Breast epithelium (tissue), 4 donors: ENCODE measurements at places on chromosomes 1 and 21. TPM values are rescaled to one million over a fixed set of nuclear protein-coding genes. Genes with fewer than 3 reads are reported as not detected.
A peak's percentile ranks its signal among the peaks of the same experiment; 100 is the strongest.

- H3K27me3 ChIP-seq: peaks cover 29% of the 10 kb centered on the region
- H3K27ac ChIP-seq: peak overlapping the region; percentile 32
- peaks cover 4% of the 10 kb centered on the region for H3K4me1 ChIP-seq
- H3K36me3 ChIP-seq: no peaks in the 10 kb centered on the region
Observed at GRCh38 chr1:38047603-38048141, 1.1 kb upstream of the POU3F1 start.

DNA sequence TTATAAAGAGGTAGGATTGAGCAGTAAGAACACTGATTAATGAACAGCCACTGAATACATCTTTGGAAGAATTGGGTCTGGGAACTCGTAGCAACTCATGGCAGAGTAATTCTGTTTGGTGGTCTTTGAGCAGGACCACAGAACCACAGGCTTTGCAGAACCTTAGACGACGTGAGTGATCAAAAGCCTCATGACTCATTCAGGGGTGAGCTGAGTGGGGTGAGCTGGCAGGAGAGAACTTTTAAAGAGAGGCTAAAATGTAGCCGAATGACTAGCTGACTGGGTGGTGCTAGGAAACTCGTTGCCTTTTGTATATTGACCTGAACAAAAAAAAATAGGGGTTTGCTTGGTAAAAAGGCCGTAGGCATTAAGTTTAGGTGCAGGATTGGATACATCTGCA is 313.8 kb downstream of the TGFB2 start:
- H3K4me3 ChIP-seq: no peak overlapping the region
- no peaks in the 10 kb centered on the region for H3K4me1 ChIP-seq
- no peaks in the 10 kb centered on the region for H3K36me3 ChIP-seq
- no peaks in the 10 kb centered on the region for H3K27me3 ChIP-seq
- H3K27ac ChIP-seq: no peak overlapping the region

- H3K27me3 ChIP-seq: no peaks in the 10 kb centered on the region
- peaks cover 3% of the 10 kb centered on the region for H3K4me1 ChIP-seq
- no peak overlapping the region for H3K27ac ChIP-seq
- H3K36me3 ChIP-seq: no peaks in the 10 kb centered on the region
- H3K4me3 ChIP-seq: no peak overlapping the region
Observed at GRCh38 chr21:29320031-29320430, 21.3 kb downstream of the BACH1 start.

GRCh38 chr21:44614161-44614631 is 2.3 kb downstream of the KRTAP10-8 start:
- no peak overlapping the region for H3K4me3 ChIP-seq
- no peaks in the 10 kb centered on the region for H3K4me1 ChIP-seq
- no peaks in the 10 kb centered on the region for H3K27me3 ChIP-seq
- DNase-seq: no peak

The FCRL4 gene
- not detected for total RNA-seq

- DNase-seq: no peak
- no peaks in the 10 kb centered on the region for H3K27me3 ChIP-seq
- H3K36me3 ChIP-seq: no peaks in the 10 kb centered on the region
- H3K4me3 ChIP-seq: no peak overlapping the region
- no peak overlapping the region for H3K27ac ChIP-seq
Observed at GRCh38 chr1:164983023-164983650, 373.4 kb downstream of the LMX1A start.

DNA sequence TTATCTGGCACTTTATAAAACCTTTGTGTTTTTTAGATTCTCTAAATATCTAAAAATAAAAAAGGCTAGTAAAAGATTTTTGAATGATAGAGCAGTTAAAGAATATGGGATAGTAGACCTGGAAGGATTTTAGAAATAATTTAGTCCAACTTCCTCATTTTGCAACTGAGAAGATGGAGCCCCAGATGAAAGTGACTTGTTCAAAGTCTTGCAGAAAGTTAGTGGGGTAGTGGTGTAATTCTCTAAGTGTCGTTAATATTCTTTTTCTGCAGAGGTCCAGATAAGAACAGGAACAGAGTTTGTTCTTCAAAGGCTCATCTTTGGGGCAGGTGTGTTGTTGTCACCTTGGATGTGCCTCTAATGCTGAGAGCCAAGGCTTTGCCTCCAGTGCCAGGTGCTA is 159.5 kb downstream of the DISC1 start:
- no peak for DNase-seq
- no peak overlapping the region for H3K27ac ChIP-seq
- H3K36me3 ChIP-seq: no peaks in the 10 kb centered on the region

The NHLH1 gene
- 0.15 TPM for total RNA-seq

DNA sequence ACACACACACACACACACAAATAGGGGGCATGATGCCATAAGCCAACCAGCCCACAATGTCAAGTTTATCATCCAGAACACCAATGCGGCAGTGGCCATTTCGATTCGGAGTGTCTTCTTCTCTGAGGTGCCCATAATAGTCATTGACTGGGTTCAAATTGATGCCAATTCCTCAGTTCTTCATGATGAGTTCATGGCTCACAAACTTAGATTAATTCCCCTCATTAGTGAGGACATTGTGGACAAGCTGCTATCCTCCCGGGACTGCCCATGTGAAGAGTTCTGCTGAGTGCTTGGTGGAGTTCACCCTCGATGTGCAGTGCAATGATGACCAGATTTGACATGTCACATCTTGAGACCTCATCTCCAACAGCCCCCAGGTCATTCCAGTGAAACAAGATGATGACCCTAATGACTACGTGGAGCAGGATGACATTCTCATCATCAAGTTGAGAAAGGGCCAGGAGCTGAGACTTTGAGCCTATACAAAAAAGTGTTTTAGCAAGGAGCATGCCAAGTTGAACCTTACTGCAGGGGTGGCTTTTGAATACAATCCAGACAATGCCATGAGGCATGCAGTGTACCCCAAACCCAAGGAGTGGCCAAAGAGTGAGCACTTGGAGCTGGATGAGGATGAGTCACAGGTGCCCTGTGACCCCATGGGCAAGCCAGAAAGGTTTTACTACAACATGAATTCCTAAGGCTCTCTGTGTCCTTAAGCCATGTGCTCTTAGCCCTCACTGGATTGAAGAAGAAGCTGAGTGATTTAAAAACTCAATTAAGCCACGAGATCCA is 211.6 kb upstream of the SAMSN1 start:
- no peak for DNase-seq
- H3K4me1 ChIP-seq: no peaks in the 10 kb centered on the region
- H3K36me3 ChIP-seq: no peaks in the 10 kb centered on the region

- H3K4me1 ChIP-seq: no peaks in the 10 kb centered on the region
- H3K4me3 ChIP-seq: peak overlapping the region; percentile 99
- no peak for DNase-seq
- H3K36me3 ChIP-seq: no peaks in the 10 kb centered on the region
Observed at GRCh38 chr1:100353988-100354387, 1.7 kb downstream of the CDC14A start.

The PTAFR gene
- total RNA-seq: 8.3 TPM

DNA sequence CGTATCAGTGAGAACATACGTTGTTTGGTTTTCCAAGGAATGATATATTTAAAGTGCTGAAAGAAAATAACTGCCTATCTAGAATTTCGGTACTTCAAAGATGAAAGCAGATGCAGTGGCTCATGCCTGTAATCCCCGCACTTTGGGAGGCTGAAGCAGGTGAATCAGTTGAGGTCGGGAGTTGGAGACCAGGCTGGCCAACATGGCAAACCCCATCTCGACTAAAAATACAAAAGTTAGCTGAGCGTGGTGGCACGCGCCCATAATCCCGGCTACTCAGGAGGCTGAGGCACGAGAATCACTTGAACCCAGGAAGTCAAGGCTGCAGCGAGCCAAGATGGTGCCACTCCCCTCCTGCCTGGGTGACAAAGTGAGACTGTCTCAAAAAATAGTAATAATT is 16.4 kb downstream of the CD244 start:
- no peak for DNase-seq
- no peaks in the 10 kb centered on the region for H3K27me3 ChIP-seq
- H3K4me1 ChIP-seq: no peaks in the 10 kb centered on the region
- H3K4me3 ChIP-seq: no peak overlapping the region

The RIPPLY3 gene
- 0.16 TPM for total RNA-seq

DNA sequence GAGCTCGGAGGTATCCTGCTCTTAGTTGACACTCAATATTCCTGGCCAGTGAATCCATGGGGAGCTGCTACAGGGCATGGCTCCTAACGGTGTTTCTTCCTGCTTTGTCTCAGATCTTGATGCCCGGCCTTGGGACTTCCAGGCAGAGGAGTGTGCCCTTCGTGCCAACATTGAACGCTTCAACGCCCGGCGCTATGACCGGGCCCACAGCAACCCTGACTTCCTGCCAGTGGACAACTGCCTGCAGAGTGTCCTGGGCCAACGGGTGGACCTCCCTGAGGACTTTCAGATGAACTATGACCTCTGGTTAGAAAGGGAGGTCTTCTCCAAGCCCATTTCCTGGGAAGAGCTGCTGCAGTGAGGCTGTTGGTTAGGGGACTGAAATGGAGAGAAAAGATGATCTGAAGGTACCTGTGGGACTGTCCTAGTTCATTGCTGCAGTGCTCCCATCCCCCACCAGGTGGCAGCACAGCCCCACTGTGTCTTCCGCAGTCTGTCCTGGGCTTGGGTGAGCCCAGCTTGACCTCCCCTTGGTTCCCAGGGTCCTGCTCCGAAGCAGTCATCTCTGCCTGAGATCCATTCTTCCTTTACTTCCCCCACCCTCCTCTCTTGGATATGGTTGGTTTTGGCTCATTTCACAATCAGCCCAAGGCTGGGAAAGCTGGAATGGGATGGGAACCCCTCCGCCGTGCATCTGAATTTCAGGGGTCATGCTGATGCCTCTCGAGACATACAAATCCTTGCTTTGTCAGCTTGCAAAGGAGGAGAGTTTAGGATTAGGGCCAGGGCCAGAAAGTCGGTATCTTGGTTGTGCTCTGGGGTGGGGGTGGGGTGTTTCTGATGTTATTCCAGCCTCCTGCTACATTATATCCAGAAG is 16.7 kb downstream of the ALX3 start:
- no peak overlapping the region for H3K4me3 ChIP-seq
- peaks cover 13% of the 10 kb centered on the region for H3K4me1 ChIP-seq
- DNase-seq: peak; percentile 76
- H3K36me3 ChIP-seq: peaks cover 7% of the 10 kb centered on the region

- DNase-seq: no peak
- no peak overlapping the region for H3K27ac ChIP-seq
- H3K36me3 ChIP-seq: no peaks in the 10 kb centered on the region
- H3K4me3 ChIP-seq: no peak overlapping the region
- no peaks in the 10 kb centered on the region for H3K4me1 ChIP-seq
Observed at GRCh38 chr1:231487019-231487418, 41.5 kb upstream of the TSNAX start.

GRCh38 chr1:58434181-58434580 is 112.3 kb downstream of the OMA1 start:
- DNase-seq: no peak
- no peaks in the 10 kb centered on the region for H3K4me1 ChIP-seq
- H3K36me3 ChIP-seq: no peaks in the 10 kb centered on the region
- H3K27ac ChIP-seq: no peak overlapping the region
- no peak overlapping the region for H3K4me3 ChIP-seq

The GJA5 gene
- 34.1 TPM for total RNA-seq

The RAD54L gene
- 1.8 TPM for total RNA-seq

DNA sequence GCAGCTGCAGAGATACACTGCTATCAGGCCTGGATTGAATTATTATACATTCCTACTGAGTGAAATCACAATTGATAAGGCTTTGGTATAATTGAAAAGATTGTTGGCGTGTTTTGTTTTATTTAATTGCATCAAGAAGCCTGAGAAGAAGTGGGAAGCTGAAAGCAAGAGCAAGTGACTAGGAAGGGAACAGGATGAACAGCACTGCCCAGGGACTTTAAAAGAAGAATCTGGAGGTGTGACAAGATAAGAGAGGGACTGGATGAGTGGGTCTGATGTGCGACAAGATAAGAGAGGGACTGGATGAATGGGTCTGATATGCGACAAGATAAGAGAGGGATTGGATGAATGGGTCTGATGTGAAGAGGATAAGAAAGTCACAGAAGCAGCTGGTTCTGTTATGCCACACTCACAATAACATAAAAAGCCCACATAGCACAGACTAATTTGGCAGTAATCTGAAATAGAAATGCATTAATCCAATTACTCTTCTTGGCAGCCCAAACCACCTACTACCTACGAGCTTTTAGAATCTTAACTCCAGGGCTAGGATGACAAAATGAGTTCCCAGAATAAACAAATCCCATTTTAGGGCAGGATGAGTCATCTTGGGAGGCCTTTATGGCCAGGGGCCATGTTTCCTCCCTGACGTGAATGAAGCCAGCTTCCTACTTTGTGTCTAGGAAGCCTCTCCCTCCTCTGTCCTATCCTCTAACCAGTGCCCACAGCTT is 129.7 kb downstream of the DUSP10 start:
- peak overlapping the region; percentile 79 for H3K27ac ChIP-seq
- H3K4me1 ChIP-seq: no peaks in the 10 kb centered on the region
- DNase-seq: peak; percentile 80

DNA sequence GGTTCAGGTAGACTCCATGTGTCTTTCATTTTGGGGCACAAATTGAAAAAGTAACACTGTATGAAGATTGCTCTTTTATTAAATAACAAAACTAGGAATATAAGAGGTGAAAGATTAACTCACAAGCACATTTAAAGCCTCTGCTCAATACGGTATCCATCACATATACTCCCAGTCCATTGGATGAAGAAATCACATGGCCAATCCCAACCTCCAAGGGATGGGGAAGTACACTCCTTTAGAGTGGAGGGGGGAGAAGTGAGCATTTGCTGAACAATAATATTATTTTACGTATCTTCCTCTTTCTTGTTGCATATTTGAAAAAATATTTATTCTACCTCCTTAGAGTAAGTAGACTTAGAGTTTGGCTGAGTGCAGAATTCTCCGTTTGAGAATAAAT is 316.5 kb downstream of the LMX1A start:
- H3K27ac ChIP-seq: no peak overlapping the region
- no peak for DNase-seq
- H3K4me1 ChIP-seq: no peaks in the 10 kb centered on the region

The PERM1 gene
- total RNA-seq: 0.33 TPM

The C8A gene
- not detected for total RNA-seq
